ENCODE measurements at places on chromosomes 2 and 18.
A peak's percentile ranks its signal among the peaks of the same experiment; 100 is the strongest.

DNA sequence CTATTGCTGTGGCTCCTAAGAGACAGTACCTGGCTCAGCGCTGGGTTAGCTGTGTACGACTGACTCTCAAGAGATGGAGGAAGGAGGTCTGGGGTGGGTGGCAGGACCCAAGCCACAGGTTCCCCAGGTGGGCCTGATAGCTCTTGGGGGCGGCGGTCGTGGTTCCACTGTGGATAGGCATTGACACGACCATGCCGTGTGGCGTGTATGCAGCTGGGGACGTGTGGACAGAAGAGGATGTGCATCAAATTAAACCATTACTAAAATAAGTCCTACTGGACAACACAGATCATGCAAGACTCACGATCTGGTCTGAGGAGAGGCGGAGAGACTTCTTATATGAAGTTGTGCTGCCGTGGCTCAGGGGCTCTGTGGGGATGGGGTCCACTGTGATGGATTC is 78.1 kb downstream of the EMILIN2 start:
- DNase-seq = no peak

GRCh38 chr2:38130876-38131275 is 54.9 kb upstream of the CYP1B1 start:
- no peak for DNase-seq

GRCh38 chr2:16948053-16948452 is 282.4 kb upstream of the CYRIA start:
- DNase-seq = no peak

GRCh38 chr2:204339212-204339715 is 206.0 kb upstream of the PARD3B start:
- DNase-seq = no peak

GRCh38 chr2:9770308-9771100 is 72.8 kb upstream of the TAF1B start:
- DNase-seq = no peak

- no peak for DNase-seq
These were observed 91.3 kb downstream of the FAM210A start for GRCh38 chr18:13635046-13635445.

- DNase-seq = no peak
These were observed 34.1 kb downstream of the ITGB1BP1 start for GRCh38 chr2:9388950-9389911.

DNA sequence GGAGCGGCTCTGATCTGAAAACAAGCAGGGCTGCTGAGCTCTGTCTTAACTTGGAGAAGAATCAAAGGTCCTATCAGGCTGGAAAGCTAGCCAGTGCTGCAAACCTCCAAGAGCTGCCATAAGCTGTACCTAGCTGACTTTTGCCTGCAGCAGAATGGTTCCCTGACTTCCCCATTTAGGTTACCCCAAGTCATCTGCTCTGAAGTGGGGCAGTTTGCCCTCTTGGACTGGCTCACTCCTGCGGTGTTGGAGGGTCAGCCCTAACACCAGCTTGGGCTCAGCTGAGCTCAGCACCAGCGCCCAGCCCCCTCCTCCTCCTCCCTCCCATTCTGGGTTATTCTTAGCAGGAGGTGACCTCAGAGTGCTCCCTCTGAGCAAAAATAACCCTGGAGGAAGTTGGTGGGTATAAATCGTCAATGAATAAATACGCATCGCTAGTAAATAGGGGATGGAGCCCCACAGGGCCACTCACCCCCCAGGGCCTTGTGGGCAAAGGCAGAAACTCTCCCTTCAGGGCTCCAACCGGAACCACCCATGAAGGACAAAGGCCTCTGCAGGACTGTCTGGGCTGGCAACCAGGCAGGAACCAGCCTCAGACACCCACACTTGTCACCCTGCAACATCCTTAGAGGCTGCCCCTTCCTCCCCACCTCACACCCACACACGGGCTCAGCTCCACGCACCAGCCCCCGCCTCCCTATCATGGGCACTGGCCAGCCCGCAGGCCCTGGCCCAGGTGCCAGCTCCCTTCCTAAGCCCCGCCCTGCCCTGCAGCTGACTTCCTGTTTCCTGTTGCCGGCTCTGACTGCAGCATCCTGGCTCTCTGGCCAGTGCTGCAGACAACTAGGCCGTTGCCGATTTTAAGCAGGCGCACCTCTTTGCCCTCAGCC is 46.9 kb downstream of the DNMT3A start:
- peak; percentile 75 for DNase-seq

- DNase-seq = peak; percentile 68
These were observed 8.4 kb downstream of the FBXO36 start for GRCh38 chr2:229930656-229931055.

- no peak for DNase-seq
These were observed 89.0 kb downstream of the GREB1L start for GRCh38 chr18:21331065-21331464.

GRCh38 chr2:28338046-28338817 is 54.4 kb upstream of the FOSL2 start:
- no peak for DNase-seq

- DNase-seq = no peak
These were observed 22.9 kb upstream of the CIDEA start for GRCh38 chr18:12231040-12231882.
